Progenitor cell of endocrine pancreas (in vitro differentiated cells): ENCODE measurements at places on chromosomes 6 and 20.

DNA sequence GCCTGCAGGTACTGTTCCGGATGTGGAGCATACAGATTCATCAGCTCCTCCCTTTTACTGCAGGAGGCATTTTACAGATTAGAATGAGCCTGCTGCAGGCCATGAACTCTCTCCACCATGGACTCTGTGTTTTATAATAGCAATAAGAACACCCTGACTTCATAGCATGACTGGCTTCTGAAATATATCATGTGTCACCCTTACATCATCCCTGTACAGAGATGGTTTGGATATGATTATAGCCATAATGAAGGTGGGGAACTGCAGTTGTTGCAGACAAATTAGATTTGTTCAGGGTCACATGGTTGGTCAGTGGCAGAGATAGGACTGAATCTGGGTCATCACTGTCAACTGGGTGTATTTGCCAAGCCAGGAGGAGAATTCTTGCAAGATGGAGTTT, 100.7 kb downstream of the FOXO3 start:
- peak overlapping the region; percentile 59 for H3K27ac ChIP-seq
- DNase-seq: no peak
- H3K4me1 ChIP-seq: peaks cover 28% of the 10 kb centered on the region

DNA sequence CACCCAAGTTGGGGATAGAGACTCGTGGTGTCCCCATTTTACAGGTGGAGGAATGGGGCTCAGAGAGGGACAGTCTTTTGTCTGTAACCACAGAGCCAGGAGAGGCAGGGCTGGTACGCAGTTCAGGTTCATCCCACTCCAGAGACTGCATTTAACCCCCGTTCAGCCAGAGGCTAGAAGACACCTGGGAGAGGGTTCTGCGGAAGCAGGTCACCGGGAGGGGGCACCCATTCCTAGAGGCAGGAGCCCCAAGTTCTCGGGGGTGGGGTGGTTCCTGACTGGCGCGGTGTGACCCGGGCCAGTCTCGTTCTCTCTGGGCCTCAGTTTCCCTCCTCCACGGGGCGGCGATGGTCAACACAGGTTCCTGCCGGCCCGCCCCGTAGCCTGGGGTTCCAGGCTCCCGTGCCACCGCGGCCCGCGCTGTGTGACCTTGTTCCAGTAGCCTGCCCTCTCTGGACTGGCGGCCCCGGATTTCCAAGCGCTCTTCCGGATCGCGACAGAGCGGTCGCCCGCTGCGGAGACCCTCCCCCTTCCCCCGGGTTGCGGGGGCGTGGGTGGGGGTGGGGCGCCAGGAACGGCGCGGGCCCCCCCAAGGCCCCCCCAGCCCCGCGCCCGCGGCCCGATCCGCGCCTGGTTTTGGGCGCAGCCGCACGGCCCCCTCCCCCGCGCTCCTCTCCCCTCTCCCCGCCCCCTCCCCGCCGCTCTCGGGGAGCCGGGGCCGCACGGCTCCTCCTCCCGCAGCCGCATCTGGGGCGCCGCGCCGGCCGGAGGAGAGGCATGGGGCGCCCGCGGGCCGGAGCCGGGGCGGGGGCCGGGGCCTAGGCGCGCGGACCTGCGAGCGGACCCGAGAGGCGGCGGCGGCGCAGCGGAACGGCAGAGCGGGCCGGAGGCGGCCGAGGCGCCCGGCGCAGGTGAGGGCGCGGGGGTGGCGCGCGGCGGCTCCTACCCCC, at the start of gene DLGAP4:
TSS of gene DLGAP4 (plus strand) at position 738 of the 950 bp plus-strand sequence. CDS start 125,379 bp downstream, outside the sequence.
- peak within 1 kb of the TSS; percentile 70 for H3K4me3 ChIP-seq
- H3K4me1 ChIP-seq: peaks cover 2% of the 10 kb centered on the region
- no peak within 1 kb of the TSS for H3K27ac ChIP-seq
- no peak for DNase-seq
- no peaks in the 10 kb centered on the region for H3K36me3 ChIP-seq
- peaks cover 82% of the 10 kb centered on the region for H3K27me3 ChIP-seq

- no peaks in the 10 kb centered on the region for H3K27me3 ChIP-seq
- H3K36me3 ChIP-seq: no peaks in the 10 kb centered on the region
- peaks cover 1% of the 10 kb centered on the region for H3K4me1 ChIP-seq
- H3K4me3 ChIP-seq: no peak overlapping the region
- no peak for DNase-seq
These were observed 16.3 kb downstream of the RBM24 start for GRCh38 chr6:17297271-17298080.

DNA sequence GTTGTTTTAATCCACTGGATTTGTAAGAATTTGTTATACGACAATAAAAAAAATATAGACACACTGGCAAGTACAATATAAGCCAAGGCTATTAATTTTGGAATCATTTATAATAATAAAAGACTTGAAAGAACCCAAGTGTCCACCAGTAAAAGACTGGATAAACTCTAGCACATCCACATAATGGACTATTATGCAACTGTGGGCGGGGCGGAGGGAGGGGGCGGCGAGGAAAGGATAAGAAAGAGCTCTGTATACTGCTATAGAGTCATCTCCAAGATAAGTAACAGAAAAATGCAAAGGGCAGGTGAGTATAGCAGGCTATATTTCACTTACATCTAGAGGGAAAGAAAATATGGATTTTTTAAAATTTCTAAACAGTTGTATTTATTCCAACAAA, 123.3 kb downstream of the TBC1D32 start:
- no peak overlapping the region for H3K4me3 ChIP-seq
- peaks cover 19% of the 10 kb centered on the region for H3K36me3 ChIP-seq
- H3K4me1 ChIP-seq: no peaks in the 10 kb centered on the region
- H3K27me3 ChIP-seq: no peaks in the 10 kb centered on the region
- no peak for DNase-seq

DNA sequence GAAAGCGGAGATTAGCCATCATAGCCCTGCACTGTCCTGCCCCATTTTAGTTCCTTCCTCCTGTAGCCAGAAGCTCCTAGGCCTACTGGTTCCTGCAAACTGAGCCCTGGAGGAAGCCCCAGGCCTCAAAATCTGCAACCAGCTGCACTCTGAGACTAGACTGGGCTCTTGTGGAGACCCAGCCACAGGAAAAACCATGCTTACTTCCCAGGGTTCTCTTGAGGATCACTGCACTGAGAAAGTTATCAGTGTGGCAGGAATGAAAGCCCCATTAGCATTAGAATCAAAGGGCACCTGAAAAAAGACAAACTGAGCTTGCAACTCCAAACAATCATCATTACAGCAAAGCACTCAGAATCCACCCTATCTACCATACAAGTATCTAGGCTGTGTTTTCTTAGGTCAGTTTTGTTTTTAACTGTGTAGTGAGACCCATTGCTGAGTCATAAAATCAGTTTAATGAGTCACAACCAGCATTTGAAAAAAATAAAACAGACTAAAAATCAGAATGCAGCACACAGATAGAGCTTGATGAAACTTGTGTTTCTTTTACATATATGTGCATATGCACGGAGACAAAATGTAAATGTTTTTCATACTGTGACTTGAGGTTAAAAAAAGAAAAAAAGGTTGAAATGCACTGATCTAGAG, 91.0 kb downstream of the UNC5CL start:
- DNase-seq: no peak
- peaks cover 15% of the 10 kb centered on the region for H3K4me1 ChIP-seq
- no peaks in the 10 kb centered on the region for H3K36me3 ChIP-seq
- H3K27ac ChIP-seq: no peak overlapping the region
- H3K27me3 ChIP-seq: no peaks in the 10 kb centered on the region

GRCh38 chr6:108733706-108734265, 114.4 kb upstream of the ARMC2 start:
- H3K27ac ChIP-seq: no peak overlapping the region
- H3K36me3 ChIP-seq: no peaks in the 10 kb centered on the region
- no peak for DNase-seq
- peaks cover 8% of the 10 kb centered on the region for H3K4me1 ChIP-seq
- H3K4me3 ChIP-seq: no peak overlapping the region

DNA sequence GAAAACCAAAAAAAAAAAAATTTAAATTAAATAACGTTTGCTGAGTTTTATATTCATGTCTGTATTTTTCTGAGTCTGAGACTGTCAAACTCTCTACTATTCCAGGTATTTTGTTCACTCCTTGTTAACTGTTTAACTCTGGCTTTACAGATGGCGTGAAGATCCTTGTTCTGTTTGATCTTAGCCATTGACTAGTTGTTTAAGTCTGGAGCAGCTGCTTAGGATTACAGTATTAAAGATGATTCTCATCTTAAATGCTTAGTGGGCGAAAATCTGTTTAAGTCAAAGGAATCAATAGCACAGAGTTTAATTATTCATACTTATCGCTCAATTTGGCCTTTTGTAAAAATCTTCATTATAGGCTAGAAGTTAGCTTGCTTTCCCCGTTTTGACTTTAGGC, 2.4 kb downstream of the PHACTR2 start:
- H3K4me3 ChIP-seq: peak overlapping the region; percentile 40
- peaks cover 8% of the 10 kb centered on the region for H3K36me3 ChIP-seq
- H3K4me1 ChIP-seq: peaks cover 32% of the 10 kb centered on the region
- DNase-seq: no peak

DNA sequence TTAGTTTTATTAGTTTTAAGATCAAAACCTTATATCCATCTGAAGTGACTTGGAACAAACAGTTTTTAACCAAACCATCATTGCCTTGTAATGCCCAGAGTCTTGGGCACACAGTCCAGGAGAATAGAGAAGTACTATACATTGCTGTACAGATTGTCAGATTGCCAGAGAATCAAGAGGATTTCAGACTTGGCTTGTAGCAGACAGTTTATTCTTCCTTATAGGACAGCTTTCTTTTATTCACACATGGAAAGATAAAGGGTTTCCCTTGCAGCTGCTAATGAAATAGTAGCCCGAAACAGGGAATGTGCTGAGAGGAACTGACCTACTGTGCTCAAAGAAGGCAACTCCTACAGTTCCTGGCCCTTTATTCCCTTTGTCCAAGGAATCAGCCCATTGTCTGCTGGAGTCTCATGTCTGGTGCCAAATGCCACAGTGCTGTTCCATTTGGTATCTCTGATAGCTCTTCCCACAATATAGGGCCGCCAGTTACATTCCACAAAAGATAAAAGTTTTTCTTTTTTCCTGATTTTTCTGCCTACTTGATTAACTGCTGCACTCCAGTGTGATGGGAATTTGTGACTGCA, 30.6 kb downstream of the DCBLD1 start:
- H3K4me3 ChIP-seq: no peak overlapping the region
- H3K27me3 ChIP-seq: no peaks in the 10 kb centered on the region
- H3K4me1 ChIP-seq: peaks cover 18% of the 10 kb centered on the region
- no peak for DNase-seq
- H3K36me3 ChIP-seq: peaks cover 18% of the 10 kb centered on the region
- no peak overlapping the region for H3K27ac ChIP-seq

DNA sequence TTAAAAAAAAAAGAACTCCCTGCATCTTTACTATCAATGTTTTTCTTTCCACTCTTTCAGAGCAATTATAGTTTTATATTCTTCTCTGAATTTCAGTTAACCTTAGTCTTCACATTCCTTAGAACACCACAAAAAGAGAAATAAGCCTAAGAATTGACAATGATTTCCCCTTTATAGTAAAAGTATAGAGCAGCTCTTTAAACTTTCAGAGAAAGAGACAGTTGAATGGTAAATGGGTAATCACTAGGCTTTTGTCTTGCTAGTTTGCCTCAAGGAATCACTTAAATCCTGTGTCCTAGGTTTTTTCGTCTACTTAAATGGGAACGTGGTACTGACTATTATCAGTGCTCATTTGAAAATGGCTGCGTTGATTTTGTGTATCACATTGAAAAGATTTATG, 31.8 kb downstream of the SLX4IP start:
- no peaks in the 10 kb centered on the region for H3K27me3 ChIP-seq
- DNase-seq: no peak
- H3K4me3 ChIP-seq: no peak overlapping the region
- H3K4me1 ChIP-seq: peaks cover 29% of the 10 kb centered on the region
- H3K36me3 ChIP-seq: peaks cover 21% of the 10 kb centered on the region

GRCh38 chr20:20612251-20612650, 100.2 kb downstream of the RALGAPA2 start:
- peaks cover 26% of the 10 kb centered on the region for H3K36me3 ChIP-seq
- H3K27me3 ChIP-seq: no peaks in the 10 kb centered on the region
- H3K4me3 ChIP-seq: no peak overlapping the region
- no peak for DNase-seq

- H3K4me1 ChIP-seq: peaks cover 4% of the 10 kb centered on the region
- H3K27me3 ChIP-seq: peaks cover 5% of the 10 kb centered on the region
- H3K4me3 ChIP-seq: no peak overlapping the region
- H3K36me3 ChIP-seq: no peaks in the 10 kb centered on the region
- H3K27ac ChIP-seq: no peak overlapping the region
- DNase-seq: no peak
These were observed 198.6 kb downstream of the UST start for GRCh38 chr6:148945301-148946021.

- no peak for DNase-seq
- no peaks in the 10 kb centered on the region for H3K36me3 ChIP-seq
- no peak overlapping the region for H3K4me3 ChIP-seq
- no peaks in the 10 kb centered on the region for H3K4me1 ChIP-seq
These were observed 1.5 kb upstream of the IPCEF1 start for GRCh38 chr6:154358019-154358545.

DNA sequence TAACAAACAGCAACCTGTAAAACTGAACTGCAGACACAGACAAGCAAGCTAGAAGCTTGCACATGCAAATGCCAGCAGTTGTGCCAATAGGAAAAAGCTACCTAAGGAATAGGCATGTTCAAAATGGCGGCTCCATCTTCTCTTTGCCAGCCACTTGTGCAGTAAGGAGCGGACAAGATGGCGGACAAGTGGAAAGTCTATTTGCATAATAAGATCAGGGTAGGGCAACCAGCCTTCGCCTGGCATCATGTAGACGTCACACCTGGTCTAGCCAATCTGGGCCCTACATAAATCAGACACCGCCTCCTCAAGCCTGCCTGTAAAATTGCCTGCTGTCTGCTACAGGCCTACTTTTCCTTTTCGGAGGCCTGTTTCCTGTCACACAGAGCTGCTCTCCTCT, 18.0 kb downstream of the C6orf52 start:
- no peaks in the 10 kb centered on the region for H3K36me3 ChIP-seq
- H3K4me1 ChIP-seq: no peaks in the 10 kb centered on the region
- H3K4me3 ChIP-seq: no peak overlapping the region
- H3K27ac ChIP-seq: no peak overlapping the region
- no peak for DNase-seq

DNA sequence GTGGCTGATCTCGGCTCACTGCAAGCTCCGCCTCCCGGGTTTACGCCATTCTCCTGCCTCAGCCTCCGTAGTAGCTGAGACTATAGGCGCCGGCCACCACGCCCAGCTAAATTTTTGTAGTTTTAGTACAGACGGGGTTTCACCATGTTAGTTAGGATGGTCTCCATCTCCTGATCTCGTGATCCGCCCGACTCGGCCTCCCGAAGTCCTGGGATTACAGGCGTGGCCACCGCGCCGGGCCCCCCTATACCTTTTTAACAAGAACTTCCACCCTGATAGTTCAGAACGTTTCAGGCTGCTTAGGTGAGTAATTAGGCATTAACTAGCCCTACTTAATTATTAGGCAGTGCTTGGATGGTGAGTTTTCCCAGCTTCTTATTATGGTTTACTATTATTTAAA, 552.5 kb downstream of the BCKDHB start:
- no peak for DNase-seq
- no peak overlapping the region for H3K27ac ChIP-seq
- H3K27me3 ChIP-seq: no peaks in the 10 kb centered on the region
- H3K4me1 ChIP-seq: no peaks in the 10 kb centered on the region
